ENCODE measurements at places on chromosomes 5 and 9.

GRCh38 chr5:142644640-142645361 lies 41.1 kb downstream of the FGF1 start:
- peak; percentile 99 for DNase-seq

GRCh38 chr9:93657331-93658111 lies 81.1 kb downstream of the PHF2 start:
- no peak for DNase-seq

DNA sequence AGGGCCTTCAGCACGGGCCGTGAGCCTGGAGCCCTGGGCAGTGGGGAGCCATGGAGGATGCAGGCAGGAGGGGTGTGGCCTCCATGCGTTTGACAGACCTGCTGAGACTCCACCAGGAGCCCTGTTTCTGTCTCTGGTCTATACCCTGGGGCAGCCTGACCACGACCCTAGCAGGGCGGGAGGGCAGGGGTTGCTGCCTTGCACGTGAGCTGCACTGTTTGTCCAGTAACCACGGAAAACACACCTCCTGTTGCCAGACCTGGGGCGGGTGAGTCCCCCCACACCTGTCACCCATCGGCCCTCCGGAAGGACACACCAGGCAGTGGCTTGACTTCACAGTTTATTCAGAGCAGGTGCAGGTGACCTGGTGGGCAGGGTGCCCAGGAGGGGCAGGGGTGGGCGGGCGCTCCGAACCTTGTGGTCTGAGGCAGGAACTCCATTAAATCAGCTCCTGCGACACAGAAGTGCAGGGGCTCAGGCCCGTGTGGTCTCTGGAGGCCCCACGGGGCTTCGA lies 3.9 kb downstream of the LCN8 start:
- no peak for DNase-seq

DNA sequence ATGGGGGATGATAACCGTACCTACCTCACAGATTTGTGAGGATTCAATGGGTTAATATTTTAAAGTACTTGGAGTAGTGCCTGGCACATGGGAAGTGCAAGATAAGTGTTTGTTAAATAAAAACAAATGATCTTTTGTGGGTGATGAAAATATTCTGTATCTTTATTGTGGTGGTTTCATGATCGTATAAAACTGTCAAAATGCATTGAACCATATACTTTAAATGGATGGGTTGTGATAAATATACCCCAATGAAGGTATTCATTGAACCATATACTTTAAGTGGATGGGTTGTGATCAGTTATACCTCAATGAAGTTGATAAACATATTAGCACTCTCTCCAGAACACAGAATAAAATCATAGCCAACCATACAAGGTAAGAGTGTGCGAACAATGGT lies 234.5 kb downstream of the CRB2 start:
- DNase-seq = no peak

GRCh38 chr5:168174376-168174775 lies 117.1 kb upstream of the WWC1 start:
- no peak for DNase-seq

DNA sequence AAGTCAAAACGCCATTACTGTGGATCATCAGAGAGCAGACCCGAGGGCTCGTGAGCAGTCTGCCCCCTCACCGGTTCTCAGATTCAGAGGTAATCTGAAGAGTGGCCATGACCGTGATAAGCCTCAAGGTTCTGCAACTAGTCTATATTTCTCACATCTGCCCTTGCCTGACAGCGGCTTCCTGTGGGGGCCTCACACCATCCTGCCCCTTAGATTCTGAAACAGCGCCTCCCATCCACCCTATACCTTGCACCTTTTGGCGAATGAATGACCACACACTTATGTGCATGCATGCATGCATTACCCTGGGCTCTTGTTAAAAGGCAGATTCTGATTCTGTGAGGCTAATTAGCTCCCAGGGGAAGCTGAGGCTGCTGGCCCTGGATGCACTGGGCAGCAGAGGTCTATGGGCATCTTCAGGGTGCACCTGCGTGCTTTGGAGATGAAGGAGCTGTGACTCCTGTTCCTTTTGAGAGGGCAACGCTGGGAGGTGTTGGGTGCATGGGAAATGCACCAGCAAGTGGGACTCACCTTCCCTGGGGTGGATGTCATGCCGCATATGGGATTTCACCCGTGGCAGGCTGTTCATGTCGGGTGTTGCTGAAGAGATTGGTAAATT lies 7.8 kb upstream of the GADD45G start:
- no peak for DNase-seq

- DNase-seq = peak; percentile 4
Measured at GRCh38 chr5:126811515-126812198, 34.7 kb downstream of the LMNB1 start.

GRCh38 chr9:37290366-37290939 lies 132.0 kb upstream of the GRHPR start:
- DNase-seq = no peak

DNA sequence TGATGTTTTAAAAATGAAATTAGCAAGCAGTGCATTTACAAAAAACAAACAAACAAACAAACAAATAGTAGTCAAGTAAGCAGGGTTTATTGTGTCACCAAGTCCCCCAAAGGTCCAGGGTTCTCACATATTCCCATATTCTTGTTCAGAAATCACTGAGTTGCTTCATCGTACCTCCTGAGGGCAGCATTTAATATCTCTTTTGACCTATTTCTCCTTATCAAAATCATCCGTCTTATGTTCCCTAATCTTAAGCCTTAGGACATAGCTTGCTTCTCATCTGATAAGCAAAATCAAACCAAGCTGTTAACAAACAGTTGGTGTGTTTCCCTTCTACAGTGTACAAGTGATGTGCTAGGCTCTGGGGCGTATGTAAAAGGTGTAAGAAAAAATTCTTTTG lies 109.5 kb upstream of the MAN2A1 start:
- DNase-seq = no peak

GRCh38 chr9:92232190-92232589 lies 61.3 kb downstream of the IARS1 start:
- no peak for DNase-seq

DNA sequence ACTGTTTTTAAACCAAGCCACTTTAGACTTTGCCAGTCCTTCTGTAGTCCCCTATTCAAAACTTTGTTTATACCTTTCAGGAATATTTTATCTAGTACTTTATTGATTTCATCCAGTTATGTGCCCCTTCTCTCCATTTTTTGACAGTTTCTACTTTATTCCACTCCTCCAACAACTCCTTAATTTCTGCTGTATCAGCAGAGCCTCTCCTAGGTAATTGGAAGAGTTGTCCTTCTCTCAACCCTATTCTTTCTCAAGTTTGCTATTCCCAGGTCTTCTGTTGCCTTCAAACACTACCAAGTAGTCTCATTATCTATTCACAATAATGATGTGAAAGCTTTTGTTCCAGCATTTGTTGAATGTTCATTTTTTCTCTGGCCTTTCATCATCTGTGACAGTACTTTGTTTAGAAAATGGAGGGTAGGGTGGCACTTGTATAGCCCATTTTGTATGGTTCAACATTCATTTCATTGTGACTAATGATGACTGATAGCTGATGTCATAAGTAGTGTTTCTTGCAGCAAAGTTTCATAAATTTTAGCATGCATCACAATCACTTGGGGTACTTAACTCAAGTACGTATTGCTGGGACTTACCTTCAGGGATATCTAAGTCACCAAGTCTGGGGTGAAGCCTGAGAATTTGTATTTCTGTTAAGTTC lies 204.4 kb upstream of the DMRT1 start:
- DNase-seq = no peak
